T-helper 22 cell (primary cell): ENCODE measurements at places on chromosomes 6 and 20.

GRCh38 chr6:6696867-6697531 is 108.5 kb downstream of the LY86 start:
- no peak for DNase-seq

- no peak for DNase-seq
These were observed 71.0 kb downstream of the CDC5L start for GRCh38 chr6:44458551-44458950.

- no peak for DNase-seq
These were observed 321.5 kb upstream of the MAN1A1 start for GRCh38 chr6:119671105-119671504.

DNA sequence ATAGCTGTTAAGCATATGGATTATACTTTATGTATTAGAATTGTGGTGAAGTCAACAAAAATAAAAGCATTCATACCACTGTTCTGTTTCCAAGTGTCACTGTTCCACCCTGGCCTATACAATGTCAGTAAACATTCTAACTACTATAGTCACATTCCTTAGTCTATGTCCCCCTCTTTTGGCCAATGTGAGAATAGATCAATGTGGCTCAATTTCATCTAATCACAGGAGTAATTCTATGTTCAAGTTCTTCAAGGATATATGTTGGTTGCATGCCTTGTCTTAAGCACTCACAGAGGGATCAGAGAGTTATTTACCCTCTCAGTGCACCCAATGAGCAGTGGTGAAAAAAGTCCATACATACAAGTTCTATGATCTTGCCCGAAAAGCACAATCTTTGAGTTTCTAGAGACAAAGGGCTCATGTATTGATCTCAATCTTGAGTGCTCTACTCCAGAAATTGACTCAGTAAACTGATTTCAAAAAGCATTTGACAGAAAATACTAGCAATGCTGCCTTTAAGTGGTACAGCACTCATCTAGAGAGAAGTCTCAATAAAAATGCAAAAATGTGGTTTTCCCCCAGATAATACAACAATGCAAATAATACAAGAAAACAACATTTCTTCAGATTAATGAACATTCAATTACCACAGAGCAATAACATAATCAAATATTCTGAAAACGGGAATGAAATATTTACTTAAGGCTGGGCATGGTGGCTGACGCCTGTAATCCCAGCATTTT is 16.5 kb downstream of the SMLR1 start:
- no peak for DNase-seq

DNA sequence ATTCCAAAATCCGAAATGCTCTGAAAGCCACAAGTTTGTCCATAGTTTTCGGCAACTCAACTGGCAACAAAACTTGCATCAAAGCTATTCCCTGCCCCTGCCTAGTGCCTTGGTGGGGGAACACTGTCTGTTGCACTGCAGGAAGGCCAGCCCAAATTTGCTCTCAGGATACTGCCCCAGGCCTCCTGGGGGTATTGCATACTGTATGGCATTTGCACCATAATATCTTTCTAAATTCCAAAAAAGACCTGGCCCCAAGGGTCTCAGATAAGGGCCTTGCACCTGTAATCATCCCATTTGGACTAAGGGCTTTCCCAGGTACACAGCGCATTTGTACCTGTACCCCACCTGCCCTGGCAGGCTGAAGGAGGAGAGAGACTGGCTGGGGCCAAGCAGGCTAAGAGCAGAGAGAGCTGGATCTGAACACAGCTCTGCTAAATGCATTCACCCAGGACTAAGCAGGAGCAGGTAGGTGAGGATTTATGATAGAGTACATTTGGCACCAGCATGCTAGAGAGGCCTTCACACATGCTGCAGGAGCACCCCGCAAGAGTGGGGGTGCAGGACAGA is 4.0 kb upstream of the GRM4 start:
- DNase-seq: no peak

- DNase-seq: no peak
These were observed 20.0 kb upstream of the TRAF3IP2 start for GRCh38 chr6:111625461-111626391.

DNA sequence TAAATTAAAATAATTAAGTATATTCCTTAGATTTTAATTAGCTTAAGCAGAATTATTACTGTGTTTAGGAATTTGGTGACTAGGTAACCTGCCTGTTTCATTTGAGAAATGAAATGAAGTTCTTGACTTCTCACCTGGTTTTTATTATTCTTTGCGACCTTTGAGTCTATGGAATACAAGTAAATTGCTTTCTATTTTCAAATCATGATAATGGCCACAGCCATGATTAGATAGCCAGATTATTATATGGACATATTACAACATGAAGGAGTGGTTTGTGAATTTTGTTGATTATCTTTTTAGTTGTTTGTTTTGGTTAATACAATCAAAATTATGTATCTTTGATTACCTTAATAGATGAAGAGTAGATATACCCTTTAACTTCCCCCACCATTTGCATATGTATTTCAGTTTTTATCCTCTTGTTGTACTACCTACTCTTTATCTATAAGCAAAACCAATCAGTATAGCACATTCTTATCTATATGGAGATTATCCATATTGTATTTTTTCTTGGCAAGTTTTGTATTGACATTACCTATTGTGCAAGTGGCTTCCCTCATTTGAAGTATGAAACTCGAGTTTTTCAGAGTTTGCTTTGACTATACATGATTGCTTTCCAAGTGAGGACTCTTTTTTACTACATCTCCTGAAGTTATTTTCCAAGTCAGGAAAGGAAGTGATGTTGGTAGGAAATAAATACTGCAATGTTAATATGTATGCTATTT is 47.9 kb downstream of the CD2AP start:
- DNase-seq: no peak

DNA sequence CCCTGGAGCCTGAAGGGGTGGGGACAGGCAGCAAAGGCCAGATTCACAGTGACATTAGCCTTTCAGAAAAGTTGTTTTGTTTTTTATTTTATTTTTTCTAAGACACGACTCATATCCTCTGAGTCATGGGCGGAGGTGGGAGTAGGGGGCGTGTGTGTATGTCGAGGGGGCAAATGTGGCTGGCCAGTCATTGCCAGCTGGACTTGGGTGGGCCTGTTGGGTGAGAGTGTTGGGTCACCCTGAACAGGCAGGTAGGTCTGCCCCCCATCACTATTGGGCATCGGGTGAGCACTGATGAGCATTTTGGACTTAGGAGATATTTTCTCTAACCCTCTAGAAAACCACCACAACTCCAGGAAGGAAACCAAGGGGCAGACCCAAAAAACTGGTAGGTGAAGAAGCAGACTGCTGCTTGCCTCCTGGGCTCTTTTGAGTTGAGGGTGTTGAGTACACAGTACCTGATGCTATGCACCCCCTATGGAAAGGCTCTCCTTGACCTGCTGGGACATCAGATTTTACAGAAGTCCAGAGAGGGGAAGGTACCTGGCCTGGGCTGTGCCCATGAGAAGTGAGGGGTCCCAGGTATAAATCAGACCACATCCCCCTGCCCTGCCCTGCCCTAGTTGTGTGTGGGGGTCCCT is 5.6 kb downstream of the SMIM29 start:
- DNase-seq: no peak

DNA sequence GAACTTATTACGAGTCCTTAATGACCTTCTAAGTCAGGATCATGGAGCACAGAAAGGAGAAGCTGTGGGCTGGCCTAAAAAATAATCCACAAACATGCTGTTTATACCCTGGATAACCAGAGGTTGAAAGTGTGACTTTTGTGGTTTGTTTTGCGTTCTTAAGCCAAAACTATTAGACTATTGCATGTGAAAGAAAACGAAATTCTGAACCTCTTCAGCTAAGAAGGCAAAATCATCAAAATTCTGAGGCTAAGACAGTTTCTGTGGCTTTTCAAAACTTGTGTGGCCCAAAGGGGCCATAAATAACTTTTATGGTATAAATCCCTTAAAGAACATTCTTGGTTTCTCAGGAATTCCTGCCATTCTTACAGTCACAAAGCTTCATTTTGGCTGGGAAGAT is 251.0 kb downstream of the UST start:
- no peak for DNase-seq
